ENCODE measurements at places on chromosomes 5 and 9.

GRCh38 chr9:33649463-33649862, 125.4 kb downstream of the ANKRD18B start:
- no peak for DNase-seq

DNA sequence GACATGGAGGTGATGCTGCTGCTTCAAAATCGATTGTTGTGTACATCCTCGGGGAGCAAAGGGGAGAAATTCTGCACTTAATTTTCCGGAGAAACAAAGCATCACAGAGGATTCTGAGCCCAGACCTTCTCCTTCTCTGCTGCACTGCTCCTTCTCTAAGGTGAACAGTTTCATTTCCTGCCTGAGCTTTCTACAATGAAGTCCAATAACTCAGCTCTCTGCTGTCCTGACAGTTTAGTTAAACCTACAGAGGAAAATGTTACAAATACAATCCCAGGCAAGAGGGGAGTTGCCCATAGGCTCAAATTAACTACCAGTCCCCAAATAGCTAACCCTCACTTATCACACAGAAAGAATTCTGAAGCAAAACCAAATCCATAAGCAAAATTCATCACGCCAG, 206.3 kb downstream of the EFNA5 start:
- no peak for DNase-seq

- DNase-seq = peak; percentile 66
These were observed at the start of gene GRIN1 for GRCh38 chr9:137138722-137139467. Gene GRIN1, plus strand, starts transcription at chr9:137139154. Its CDS starts 333 bp downstream, at chr9:137139487.

DNA sequence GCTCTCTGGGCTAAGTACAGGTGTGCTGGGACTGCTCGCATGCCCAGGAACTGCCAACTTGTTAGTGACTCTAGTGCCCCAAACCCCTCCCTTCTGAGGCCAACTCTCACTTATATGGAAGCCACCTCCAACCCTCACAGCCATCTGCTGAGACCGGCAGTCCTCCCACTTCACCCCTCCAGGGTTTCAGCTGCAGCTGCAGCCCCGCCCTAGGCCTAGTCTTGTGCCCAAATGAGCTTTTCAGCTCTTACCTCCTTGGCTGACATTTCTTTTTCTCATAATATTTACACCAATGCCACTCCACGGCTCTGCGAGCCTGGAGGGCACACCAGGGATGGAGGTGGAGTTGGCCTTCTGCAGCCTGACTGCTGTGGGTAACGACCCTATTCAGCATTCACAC, 166.6 kb downstream of the ROR2 start:
- no peak for DNase-seq

GRCh38 chr5:36070687-36071571, 4.2 kb upstream of the UGT3A2 start:
- no peak for DNase-seq

DNA sequence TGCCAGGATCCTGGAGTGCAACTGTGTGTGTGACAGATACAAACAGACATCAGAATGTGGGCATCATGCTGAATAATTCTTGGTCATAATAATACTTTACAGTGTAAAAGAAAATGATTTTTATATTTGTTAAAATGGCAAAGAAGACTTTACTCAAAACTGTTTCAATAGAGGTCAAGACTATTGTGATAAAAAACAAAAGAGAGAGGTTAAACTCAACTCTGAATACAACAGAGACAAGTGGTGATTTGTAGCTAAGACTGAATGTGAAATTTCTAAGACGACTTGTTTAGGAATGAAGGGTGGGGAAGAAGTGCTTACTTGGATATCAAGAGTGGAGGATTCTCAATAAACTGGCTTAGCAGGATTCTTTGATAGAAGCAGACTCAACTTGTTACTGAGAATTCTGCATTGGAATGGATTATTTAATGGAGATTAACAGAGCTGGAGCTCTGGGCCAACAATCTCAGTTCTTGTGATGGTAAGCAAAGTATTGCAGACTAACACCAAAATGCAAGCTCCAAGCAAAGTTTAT, 457.4 kb upstream of the CDH18 start:
- peak; percentile 39 for DNase-seq

DNA sequence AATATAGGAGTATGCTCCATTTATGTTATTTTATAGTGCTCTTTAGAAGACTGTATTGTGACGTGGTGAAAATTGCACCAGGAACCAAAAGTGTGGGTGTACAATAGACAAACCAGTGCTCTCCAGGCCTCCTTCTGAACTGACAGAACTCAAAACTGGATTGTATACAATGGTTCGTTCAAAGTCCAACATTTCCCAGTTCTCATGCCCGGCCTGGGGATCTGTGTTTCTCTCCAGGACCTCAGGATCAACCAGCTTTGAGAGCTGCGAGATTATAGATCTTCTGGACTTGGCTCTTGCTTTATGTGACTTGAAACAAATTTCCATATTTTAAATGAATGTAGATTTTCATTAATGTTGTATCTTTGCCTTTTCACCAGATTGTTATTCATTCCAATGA, 60.8 kb upstream of the CER1 start:
- no peak for DNase-seq

DNA sequence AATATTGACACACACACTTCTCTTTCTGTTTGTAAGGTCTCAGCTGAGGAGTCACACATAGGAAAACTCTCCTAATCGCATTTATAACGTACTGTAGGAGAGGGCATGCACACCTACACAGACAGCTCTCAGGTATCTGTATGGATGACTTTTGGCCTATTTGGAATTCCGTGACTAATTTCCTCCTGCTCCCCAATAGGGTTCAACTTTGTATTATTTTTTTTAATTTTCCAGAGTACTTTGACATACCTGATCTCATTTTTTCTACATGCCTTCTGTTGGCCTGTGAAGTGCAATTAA, 195.9 kb downstream of the ARHGAP26 start:
- no peak for DNase-seq

DNA sequence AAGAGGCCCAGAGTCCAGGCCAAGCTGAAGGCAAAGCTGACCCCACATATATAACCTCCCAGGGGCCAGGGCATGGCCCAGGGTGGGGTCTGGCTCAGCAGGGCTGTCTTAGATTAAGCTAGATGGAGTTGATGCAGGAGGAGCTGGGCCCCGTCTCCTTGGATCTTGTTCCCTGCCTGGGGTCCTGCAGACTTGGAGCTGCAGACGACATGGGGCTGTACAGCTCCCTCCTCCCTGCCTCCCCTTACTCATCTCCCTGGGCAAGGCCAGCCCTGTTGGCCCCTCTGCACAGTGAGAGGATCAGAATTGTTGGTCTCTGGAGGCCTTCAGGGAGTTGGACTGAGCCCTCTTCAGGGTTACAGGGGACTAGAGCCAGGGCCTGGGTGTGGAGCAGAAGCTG, 134.9 kb downstream of the RGS3 start:
- no peak for DNase-seq

DNA sequence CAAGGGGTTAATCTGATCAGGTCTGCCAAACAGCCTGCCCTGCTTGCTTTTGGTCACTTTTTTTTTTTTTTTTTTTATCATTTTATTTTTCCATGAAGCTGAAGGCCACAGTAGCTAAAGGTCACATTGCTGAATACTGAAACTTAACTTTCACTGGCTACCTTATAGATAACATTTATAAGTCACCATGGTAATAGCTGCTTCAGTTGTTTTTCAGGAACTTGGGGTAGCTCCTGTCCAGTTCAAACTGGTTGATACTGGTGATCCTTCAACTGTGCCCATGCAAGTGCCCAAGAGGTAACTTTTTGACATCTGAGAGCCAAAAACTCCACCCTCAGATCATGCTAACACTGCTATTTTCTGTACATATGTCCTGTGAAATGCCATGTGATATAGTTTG, 68.3 kb upstream of the RGS7BP start:
- DNase-seq = no peak

DNA sequence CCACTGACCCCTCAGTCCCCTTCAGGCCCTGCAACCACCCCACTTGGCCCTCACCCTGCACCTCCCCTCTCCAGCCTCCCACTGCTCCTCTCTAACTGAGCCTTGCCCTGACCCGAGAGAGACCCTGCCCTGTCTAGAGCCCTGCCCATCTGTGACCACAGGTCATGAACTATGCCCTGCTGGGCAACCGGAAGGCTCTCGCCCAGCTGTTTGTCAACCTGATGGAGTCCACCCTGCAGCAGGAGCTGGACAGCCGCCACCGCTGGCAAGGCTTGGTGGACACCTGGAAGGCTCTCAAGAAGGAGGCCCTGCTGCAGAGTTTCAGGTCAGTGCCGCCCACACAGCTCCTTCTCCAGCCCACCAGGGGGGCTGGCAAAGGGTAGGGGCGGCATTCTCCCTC, 9.4 kb downstream of the CCDC180 start:
- no peak for DNase-seq

- no peak for DNase-seq
These were observed 30.4 kb downstream of the HMGCR start for GRCh38 chr5:75367401-75367800.

GRCh38 chr9:126519660-126520420, 93.9 kb upstream of the LMX1B start:
- DNase-seq = no peak

DNA sequence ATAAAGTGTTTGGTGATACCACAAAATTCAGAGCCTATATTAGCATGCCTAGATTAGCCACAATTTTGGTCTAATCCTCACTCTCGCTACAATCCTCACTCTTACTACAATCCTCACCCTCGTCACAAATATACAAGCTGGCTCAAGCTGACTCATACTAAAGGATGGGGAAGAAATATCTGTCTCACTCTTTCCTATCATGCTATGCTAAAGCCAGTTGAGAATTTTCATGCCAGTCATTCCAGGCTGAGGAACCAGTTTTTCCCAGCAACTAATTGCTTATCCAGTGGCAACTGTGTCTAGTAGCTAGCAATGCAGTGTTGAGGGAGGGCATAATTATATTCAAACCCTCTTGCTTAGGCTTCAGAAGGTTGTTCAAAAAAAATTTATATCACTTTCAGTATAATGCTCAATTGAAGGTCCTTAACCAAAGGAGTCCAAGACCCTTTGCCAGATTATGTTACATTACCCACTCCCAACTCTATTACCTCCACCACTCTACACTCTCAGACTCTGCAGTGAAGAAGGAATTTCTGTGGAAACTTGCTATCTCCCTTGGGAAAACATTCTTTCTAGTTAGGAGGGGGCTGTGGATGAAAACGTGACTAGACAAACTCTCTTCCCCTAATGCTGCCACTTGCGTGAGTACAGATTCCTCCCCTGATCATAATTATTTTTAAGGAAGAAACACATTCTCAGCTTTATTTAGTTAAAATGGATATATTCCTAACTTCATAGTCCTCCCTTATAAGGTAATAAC, 810.3 kb upstream of the ACO1 start:
- DNase-seq = no peak

DNA sequence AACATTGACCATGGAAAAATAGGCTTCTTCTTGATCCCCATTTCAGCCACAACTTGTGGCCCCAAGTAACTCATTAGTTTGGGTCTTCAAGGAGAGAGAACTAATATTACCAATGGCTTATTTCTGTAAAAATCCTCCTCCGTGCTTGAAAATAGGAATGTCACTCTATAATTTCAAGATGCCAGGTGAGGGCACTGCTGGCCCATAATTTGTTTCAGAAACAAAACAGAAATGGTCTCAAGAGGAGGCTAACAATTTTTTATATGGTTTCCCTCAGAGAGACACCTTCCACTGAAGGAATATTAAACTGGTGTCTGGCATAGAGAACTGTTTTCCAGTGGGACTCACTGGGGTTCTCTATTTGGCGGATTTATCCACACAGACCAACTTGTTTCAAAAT, 437.0 kb upstream of the TRPC7 start:
- DNase-seq = peak; percentile 65

GRCh38 chr9:95433096-95433819, 83.5 kb downstream of the PTCH1 start:
- DNase-seq = no peak

DNA sequence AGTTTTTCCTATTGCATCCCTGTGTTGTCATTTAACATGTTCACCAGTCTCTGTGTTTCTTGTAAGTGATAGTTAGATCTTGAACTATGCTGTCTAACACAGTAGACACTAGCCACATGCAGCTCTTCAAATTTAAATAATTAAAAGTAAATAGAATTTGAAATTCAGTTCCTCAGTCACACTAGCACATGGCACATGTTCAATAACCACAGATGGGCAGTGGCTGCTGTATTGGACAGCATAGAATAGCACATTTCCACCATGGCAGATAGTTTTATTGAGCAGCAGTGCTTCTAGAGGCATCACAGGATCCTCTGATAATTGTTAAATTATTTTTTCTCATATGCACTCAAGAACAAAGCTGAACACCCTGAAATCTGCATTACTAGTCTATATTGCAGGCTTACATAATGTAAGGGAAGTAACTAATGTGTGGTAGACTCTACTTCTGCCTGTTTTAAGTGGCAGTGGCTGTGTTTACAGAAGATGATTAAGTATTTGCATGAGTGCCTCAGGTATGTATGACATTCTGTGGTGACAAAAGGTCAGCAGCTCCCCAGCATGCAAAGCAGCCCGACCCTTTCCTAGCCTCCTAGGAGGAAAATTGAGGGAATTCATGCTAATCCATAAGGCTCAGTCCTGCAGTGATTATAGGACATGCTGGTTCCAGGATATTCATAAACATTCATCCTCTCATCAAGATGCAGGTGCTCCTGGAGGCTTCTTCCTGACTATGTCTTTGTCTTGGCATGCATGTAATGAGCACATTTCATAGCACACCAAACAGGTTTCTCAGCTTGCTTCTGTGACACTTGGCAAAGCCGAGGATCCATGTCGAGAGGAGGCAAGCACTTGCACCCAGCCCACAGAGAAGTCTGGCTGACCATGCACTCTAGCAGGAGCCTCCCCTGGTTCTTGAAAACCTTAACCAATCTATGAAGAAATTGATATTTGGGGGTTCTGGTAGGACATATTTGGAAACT, 45.5 kb downstream of the SH3RF2 start:
- peak; percentile 19 for DNase-seq

DNA sequence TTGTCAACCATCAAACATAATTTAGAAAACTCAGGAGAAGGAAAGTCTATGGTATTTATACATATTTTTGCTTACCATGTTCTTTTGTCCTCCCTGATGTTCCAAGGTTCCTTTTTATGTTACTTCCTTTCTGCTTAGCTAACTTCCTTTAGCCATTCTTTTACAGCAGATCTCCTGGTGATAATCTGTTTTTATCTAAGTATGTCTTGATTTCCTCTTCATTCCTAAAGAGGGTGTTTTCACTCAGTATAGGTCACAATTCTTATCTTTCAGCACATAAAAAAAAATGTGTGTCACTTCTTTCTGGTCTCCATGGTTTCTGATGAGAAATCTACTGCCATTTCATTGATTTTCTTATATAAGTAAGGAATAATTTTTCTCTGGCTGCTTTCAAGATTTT, 384.4 kb upstream of the PDE4D start:
- no peak for DNase-seq

GRCh38 chr5:68194386-68194785, 21.2 kb upstream of the PIK3R1 start:
- DNase-seq = no peak

Measured in eye (tissue), 1 donor.